ENCODE measurements at places on chromosomes 12 and 14.

- no peak for DNase-seq
Measured at GRCh38 chr14:52949249-52949648, 1.6 kb downstream of the FERMT2 start.

- no peak for DNase-seq
Measured at GRCh38 chr12:32402170-32402569, 2.8 kb downstream of the FGD4 start.

GRCh38 chr14:26765768-26766520, 168.1 kb upstream of the NOVA1 start:
- DNase-seq = no peak

- no peak for DNase-seq
Measured at GRCh38 chr12:128421375-128421774, 154.4 kb downstream of the TMEM132C start.

DNA sequence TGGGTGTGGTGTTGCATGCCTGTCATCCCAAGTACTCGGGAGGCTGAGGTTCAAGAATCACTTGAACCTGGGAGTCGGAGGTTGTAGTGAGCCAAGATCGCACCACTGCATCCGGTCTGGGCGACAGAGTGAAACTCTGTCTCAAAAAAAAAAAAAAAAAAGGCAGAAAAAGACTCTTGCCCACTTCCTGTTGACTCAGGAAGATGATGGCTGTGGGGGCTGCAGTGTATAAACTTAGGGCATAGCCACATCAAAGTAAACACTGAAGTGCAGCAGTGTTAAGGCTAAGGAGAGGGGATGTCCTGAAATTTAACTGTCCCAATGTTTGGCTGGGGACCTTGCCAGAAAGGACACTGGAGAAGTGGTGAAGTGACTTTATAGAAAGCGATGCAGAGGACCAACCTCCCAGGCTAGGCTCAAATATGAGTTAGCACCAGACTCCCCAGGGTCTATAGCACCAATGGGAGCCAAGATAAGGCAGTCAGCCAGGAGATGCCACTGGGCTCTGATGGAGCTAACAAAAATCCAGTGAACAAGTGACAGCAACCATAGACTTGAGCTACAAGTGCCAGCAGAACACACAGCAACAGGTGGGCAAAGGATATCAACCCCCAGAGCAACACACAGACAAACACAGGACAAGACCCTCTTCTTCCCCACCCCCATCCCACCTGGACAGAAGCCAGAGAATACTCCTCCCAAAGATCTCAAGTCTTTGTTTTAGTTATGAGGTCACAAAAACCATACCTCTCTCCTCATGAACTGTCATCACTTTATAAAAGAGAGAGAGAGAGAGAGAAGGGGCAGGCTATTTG, 28.0 kb downstream of the NELL2 start:
- peak; percentile 86 for DNase-seq

DNA sequence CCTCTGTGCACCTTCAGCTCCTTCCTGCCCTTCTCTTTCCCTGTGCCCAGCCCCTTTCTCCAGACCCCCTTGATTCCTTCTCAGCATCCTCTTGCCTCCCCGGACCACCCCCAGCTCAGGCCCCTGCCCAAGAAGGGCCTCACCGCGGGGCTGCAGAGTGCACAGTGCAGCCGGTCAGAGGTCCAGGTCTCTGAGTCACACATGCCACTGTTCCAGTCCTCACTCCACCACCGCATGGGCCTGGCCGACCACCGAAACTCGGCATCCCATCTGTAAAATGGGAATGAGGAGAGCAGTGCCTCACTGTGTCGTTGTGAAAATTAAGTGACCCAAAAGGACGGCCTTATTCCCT, 13.3 kb downstream of the BDKRB1 start:
- no peak for DNase-seq

- peak; percentile 81 for DNase-seq
Measured at GRCh38 chr12:57461276-57461916, 1.8 kb downstream of the GLI1 start.

GRCh38 chr12:94459728-94460615, at the start of gene CEP83:
CEP83 (minus strand) TSS chr12:94459867; CDS start chr12:94412490, 47,377 bp downstream.
- peak; percentile 96 for DNase-seq

- no peak for DNase-seq
Measured at GRCh38 chr12:52441320-52441911, 7.2 kb upstream of the KRT75 start.

GRCh38 chr12:123101526-123101925, 49.4 kb downstream of the PITPNM2 start:
- DNase-seq = no peak

GRCh38 chr12:64744422-64745258, 14.6 kb downstream of the GNS start:
- DNase-seq = no peak

GRCh38 chr12:100899301-100899700, 104.7 kb downstream of the ANO4 start:
- DNase-seq = no peak

- DNase-seq = peak; percentile 72
Measured at GRCh38 chr12:93363841-93364297, 13.9 kb upstream of the NUDT4 start.

GRCh38 chr12:272942-273341, 10.3 kb upstream of the SLC6A13 start:
- DNase-seq = no peak

- DNase-seq = no peak
Measured at GRCh38 chr12:93759512-93760081, 82.4 kb downstream of the CRADD start.

GRCh38 chr12:39984670-39985069, 121.2 kb downstream of the SLC2A13 start:
- no peak for DNase-seq

- DNase-seq = no peak
Measured at GRCh38 chr14:68694516-68695235, 98.2 kb downstream of the ZFP36L1 start.

DNA sequence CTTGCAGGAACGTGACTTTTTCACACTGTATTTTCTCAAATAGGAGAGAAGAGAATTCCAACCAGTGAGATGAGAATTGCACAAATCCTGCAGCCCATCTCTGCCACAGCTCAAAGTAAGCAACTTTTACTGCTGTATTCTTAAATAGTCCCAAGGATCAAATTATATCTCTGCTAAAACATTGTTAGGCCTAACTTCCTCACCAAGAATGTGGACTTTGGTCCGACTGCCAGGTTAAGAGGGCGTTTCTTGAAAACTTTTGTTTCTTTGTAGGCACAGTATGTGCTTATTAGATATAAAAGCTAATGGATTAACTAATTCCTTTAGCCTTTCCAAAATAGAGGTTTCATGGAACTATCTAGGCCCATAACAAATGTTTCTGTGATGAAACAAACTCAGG, 61.4 kb upstream of the IFNG-AS1 start:
- no peak for DNase-seq

GRCh38 chr14:97977651-97978261, 1180.6 kb downstream of the VRK1 start:
- peak; percentile 95 for DNase-seq

- DNase-seq = no peak
Measured at GRCh38 chr14:69651664-69652063, 40.3 kb downstream of the SUSD6 start.
